EL (cell line): ENCODE measurements at places on chromosomes 4 and X.
A peak's percentile ranks its signal among the peaks of the same experiment; 100 is the strongest.

DNA sequence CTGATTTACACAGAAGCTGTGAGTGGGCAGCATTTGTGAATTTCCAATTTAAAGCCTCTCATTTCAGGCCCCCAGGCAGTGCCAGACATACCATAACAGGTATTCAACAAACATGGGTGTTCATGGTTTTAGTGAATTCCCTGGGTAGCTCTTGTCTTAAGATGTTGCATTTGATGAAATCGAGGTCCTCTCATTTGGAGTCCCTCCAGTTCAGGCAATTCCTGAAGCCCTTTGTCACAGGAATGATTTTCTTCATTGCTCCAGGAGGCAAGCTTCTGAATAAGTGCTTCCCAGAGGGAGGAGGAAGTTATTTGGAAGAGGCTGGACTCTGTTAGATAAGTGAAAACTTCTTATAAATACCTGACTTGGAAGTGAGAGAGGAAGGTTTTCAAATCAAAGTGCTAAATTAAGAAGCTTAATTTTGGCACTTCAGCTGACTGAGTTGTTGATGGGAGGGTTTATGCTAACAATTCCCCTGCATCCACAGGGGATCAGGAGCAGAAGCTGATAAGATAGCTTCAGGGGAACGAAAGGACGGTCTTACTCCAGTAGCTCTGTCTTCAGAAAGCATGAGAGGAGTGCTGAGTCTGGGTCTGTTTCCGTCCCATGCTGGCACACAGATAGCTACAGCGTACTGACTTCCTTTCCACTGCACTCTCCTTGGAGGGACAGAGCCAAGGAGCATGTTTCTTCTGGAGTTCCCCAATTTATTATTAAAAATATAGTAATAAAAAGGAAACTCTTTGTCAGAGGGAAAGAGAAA is 543.1 kb downstream of the GBA3 start:
- DNase-seq: no peak

GRCh38 chrX:3299636-3300035 is 46.8 kb downstream of the MXRA5 start:
- no peak for DNase-seq

DNA sequence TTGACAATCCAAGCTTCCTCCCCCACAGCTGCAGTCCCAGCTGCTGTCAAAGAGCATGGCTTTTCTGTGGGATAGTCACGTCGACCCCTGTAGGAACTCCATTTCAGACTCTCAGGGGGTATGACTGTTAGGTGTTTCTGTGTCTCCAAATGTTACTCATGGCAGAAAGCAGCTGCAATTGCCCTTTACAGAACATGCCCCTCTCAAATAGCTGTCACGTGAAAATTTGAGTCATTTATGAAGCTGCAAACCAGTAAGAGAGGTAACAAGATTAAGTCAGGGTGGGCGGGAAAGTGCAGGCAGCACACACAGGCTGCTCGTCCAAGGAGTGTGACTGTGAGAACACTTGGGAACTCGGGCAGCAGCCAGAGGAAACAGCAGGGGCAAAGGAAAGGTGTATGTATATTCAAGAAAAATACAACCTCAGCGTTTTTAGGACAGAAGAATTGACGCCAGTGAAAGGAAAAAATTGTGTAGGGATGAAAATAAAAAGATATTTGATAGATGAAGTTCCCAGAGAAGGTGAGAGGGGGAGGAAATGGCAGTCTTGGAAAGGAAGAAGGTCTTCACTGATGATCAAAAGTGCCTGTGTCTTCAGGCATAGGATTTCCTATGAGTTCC is 66.5 kb upstream of the TMEM184C start:
- peak; percentile 63 for DNase-seq

DNA sequence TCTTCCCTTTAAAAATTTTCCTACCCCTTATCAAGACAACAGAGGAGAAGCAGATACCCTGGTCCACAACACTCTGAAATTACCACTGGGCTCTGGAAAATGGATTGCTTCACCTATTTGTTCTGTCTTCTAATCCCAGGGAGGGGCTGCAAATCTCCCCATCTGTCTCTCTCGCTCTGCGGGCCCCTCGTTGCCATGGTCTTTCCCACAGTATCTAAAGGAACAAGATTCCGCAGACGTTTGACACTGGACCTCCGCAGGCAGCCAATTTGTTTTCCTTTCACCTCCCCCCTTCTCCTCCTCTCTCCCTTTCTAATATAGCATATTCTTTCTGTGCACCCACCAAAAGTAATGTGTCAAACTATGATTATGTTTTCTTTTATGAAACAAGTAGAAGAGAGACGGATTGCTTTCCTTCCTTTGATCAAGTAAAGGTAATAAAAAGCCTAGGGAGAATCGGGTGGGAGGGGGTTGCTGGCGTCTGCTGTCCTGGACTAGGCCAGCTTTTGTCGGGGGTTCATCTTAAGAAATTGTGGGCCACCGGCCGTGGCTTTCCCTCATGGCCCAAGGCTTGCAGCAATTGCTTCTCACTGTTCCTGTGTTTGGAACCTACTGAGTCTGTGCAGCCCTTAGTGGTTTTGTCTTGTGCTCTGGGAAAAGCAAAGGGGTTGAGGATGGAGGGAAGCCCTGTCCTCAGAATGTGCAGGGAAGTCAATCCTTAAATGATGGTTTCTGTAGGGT is 81.0 kb downstream of the MGST2 start:
- DNase-seq: no peak

- DNase-seq: no peak
These were observed 25.3 kb downstream of the FBXW7 start for GRCh38 chr4:152510349-152511147.

DNA sequence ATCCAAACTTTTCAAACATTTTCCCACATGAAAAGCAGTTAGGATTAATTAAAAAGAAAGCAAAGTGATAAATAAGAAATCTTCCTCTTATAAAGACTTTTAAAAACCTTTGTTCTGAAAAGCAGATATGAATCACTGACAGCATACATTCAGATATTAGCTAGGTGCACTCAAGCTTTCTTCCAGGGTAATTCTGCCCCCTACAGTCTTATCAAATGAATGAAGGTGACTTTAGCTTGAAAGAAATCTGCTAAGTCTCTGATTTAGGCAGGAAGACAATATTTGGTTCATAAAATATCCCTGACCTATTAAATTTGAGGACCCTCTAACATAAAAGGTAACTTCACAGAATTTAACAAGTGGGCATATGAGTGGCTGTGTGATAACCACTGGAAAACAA is 209.1 kb upstream of the FAM47A start:
- no peak for DNase-seq
